ENCODE measurements at places on chromosomes 1 and 21.

GRCh38 chr1:63005812-63006211 is 221.9 kb downstream of the ATG4C start:
- no peak for DNase-seq

- DNase-seq = no peak
Measured at GRCh38 chr1:214569357-214570004, 18.1 kb upstream of the PTPN14 start.

DNA sequence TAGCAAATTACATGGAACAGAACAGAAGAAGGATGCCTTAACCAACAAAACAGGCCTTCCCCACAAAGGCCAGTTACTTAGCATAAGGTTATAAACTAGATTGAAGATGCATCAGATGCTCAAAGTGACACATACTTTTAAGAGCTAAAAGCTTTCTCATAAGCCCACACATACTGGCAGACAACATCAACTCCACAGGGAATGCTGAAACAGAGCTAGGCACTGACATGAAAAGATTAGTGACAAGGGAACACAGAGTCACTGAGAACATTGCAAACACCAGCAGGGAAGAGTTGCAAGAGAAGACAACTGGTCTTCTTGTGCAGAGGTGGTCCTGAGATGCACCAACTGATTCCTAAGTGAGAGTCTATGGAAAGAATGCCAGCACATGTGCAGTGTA is 6.9 kb downstream of the TTC13 start:
- no peak for DNase-seq

- DNase-seq = no peak
Measured at GRCh38 chr1:164064501-164064900, 494.5 kb upstream of the PBX1 start.

DNA sequence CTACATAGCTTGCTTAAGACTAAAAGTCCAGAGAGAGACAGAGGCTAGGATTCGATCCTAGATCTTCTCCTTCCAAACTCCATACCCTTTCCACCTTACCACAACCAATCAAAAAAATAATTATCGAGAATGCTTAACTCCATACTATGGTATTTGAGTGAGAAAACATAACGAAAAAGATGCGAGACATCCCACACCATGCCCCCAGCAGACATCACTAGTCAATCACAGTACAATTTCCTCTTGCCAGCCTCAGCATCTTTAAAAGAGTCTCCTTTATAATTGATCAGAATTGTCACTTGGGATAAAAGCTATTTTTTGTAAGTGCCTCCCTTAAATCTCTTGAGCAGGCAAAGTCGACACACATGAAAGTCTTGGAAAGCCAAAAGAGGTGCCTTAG is 875 bp downstream of the NCF2 start:
- DNase-seq = no peak

DNA sequence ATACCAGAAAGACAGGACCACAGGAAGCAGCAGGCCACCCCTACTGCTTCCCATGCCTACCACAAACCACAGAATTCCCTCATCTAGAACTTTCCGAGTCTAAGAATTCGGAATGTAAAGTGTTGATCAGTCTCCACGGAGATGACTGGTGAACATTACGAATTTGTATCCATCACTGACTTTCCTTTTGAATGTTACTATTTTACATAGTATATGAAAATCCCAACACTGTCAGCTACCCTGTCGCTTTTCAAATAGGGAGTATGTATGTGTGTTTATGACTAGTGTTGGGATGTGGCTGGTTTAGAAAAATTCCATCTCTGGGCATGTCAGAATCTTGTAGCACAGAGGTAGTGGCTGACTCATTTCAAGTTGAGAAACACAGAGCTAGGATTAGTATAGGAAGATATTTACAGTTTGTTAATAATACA is 118.2 kb downstream of the COQ8A start:
- no peak for DNase-seq
